ENCODE measurements at places on chromosomes 3 and 15.

DNA sequence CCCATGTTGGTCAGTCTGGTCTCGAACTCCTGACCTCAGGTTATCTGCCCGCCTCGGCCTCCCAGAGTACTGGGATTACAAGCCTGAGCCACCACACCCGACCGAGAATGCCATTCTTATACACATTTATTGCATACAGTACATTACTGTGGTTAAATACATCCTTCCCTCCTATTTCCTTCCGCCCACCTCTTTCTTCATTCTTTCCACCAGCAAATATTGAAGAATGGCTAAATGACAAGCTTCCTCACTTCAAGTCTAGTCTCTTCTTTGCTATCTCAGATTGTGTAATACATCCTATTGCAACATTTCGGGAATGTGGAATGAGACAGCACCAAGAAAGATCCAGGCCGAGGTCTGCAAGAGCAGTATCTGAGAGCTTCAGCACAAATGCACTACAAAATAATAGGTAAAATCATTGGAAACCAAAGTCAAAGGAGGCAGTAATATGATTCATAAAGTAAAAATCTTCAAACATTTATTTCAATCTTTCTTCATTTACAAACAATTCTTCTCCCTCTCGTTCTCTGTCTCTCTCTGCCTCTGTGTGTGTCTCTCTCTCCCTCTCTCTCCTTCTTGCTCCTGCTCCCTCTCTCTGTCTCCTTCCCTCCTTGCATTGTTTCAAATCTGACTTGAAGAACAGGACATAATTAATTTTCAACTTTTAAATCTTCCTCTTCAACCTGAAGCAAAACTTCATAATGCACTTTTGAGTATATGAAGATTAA is 94.7 kb upstream of the TGFBR2 start:
- no peak for DNase-seq

DNA sequence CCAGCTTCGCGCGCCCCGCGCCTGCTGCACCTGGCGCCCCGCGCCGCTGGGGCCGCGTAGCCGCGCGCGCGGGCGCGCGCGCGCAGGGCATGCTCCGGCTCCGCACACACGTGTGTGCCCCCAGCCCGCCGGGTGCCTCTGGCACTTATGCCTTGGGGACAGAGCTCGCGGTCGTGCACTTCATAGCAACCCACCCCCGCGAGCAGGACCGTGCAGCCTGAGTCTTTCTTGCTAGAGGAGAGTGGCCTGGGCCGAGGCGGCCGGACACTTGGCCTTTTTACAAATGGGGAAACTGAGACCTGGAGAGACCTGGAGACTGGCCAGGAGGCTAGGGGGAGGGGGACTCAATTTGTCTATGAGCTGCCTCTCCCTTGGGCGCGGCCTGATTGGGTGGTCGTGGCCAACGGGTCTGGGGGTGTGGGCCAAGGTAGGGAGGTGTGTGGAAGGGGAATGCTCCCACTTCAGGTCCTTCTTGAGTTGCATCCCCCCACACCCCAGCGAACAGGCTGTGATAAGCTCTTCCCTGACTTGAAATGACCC is 562 bp downstream of the NBEAL2 start:
- no peak for DNase-seq

GRCh38 chr3:150104564-150104963 is 133.9 kb upstream of the PFN2 start:
- DNase-seq, result no peak

- DNase-seq, result no peak
Observed at GRCh38 chr3:103210583-103210982, 775.8 kb downstream of the ZPLD1 start.

GRCh38 chr3:6362406-6362805 is 498.5 kb upstream of the GRM7 start:
- no peak for DNase-seq

DNA sequence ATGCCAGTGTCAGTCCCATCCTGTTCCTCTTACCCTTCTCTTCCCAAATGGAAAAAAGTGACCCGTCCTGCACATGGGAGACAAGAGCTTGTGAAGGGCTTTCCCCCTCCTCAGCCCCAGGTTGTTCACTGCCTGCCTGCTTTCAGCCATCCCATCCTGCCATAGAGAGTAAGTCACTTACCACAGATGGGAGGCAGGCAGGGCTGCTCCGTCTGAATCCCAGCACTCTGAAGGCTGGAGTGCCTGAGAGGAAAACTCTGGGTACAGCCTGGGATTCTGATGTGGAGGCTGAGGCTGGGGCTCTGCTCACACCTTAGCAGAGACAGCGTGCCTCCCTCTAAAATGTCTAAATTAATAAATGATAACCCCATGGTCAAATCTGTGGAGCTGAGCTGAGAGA is 14.8 kb downstream of the CPNE4 start:
- no peak for DNase-seq

DNA sequence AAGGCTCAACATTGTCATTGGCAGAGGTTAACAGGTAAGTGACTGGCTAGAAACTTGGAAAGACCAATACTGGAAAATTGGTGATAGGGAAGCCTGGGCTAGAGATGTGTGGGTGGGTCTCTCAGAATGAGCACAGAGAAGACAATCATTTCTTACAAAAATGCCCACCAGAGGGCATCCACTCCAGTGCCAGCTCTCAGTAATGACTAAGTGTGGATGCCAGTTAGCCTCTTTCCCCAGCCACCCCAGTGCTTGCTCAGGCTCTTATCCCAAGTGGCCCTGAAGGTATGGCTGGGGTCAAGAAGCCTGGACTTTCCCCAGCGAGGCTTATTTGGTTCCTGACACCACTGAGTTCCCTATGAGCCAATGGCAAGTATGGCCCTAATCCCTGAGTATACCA is 115.9 kb upstream of the ST8SIA2 start:
- DNase-seq, result no peak

DNA sequence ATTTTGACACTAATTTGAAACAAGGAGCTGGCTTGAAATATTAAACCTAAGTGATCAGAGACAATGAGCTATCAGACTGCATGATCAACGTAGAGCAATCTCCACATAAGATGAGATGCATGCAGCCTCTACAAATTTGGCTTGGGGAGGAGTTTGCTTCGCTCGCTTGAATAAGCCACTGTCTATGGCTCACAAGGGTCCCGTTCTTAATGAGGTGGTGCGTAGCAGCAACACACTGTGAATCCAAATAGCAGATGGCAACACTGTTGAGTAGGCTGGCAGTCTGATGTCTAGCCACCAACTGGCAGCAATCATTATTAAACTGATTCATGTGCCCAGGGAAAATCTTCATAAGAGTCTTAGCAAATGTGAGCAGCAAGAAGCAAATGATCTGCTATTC is 125.4 kb upstream of the CCDC54 start:
- no peak for DNase-seq

- no peak for DNase-seq
Observed at GRCh38 chr3:172666181-172666872, 44.5 kb downstream of the NCEH1 start.

DNA sequence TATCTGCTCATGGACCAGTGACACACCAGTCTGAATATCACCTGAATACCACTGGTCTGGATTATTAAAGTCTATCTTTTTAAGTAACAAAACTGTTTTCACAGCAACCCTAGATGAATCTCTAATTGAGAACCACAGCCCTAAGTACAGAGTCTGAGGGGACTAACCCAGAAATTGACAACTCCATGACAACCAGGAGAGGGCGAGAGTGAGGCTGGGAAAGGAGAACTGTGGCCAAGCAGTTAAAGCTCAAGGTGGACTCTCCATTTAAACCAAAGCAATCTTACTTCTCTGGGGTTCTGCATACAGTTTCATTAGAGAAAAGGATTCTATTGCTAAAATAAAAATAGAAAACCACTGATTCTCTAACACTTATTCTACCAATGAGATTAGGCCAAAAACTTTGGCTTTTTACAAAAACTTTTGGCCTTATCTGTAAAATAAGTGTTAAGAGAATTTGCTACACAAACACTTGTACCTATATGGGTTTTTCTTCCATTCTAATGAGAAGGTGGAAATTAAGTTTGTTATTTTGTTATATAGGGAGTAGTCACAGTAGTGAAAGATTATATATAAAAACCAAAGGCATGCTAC is 11.4 kb downstream of the NEK10 start:
- DNase-seq, result peak; percentile 11

DNA sequence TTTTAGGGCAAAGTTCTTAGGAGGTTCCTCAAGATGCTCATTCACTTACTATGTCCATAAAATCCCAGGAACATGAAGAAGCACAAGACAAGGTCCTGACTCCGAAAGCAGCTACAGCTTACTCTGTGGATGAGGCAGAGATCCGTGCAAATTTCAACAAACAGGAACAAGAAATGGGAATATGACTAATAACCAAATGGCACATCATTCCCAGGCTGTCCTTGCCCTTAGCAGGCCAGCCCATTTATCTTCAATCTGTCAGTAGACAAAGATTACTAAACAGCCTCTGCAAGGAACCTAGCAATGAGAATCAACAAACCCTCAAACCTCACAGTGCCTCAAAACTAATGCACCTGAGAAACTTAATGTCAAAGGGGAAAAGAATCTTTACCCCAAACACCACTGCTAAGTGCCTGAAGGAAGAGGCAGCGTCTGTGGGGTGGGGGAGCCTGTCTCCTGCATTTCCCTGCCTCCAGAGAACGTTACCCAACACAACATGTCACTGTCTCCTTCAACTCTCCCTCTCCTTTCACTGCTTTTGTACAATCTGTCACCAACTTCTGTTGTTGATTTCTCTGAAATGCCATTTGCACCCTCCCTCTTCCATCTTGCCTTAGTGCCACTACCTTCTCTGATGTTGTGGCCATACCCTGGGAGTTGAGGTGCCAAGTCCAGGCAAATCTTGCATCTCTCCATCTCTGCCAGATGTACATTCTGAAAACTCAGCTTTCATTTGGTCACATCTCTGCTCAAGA is 4.8 kb downstream of the TNFAIP8L3 start:
- no peak for DNase-seq

- no peak for DNase-seq
Observed at GRCh38 chr3:194129581-194130133, 6.3 kb upstream of the HES1 start.

GRCh38 chr3:126683069-126683468 is 21.0 kb upstream of the CHCHD6 start:
- no peak for DNase-seq

- no peak for DNase-seq
Observed at GRCh38 chr3:62332017-62332416, 41.3 kb downstream of the FEZF2 start.

DNA sequence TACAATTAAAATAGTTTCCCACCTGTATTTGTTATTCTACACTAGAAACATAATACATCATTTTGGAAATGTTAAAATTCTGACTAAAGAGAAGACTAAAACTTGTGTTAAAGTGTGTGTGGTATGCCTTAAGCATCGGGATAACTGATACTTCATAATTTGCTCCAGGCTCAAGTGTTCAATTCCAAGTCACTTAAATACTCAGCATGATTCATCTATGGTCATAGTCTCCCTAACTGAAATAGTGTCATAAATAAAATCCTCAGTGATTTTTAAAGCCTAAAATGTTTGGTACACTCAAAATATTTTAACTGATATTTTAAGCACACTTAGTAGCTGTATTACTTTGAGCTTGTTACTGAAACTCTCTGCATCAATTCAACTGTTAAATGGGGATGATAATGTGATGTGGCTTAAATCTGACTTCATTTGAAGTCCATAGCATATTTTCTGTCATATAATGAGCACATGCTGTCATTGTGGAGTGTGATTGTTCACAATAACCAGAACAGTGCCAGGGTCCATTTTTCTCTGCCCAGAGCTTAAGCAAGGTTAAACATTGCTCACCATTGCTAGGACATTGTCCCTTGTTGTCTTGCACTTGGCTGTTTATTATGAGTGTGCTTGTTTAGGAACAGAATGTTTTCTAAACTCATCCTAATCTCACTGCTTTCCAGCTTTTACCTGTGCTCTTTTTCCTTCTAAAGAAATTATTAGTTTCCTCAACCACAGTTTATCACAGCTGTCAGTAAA is 122.2 kb downstream of the KLHL25 start:
- no peak for DNase-seq

DNA sequence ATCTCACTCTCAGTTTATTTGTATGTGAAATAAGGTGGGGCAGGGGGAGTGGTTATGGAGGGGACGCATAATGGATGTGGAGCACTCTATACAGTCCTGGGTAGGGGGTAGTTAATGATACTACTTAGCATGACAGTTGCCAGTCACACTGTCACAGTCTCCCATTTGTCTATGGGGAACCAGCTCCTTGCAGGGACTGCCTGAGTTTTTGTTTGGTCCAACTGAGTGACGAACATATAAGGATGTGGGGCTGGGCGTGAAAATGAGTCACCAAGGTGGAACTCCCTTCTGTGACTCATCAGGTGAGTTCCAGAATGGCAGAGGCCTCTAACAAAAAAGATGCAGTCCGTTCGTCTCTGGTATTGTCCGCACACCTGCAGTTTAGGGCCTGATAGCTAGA is 235.3 kb upstream of the ST8SIA2 start:
- DNase-seq, result no peak

DNA sequence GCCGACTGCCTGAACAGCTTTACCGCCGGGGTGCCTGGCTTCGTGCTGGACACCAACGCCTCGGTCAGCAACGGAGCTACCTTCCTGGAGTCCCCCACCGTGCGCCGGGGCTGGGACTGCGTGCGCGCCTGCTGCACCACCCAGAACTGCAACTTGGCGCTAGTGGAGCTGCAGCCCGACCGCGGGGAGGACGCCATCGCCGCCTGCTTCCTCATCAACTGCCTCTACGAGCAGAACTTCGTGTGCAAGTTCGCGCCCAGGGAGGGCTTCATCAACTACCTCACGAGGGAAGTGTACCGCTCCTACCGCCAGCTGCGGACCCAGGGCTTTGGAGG is 815 bp downstream of the SPINT1 start:
- DNase-seq, result no peak

DNA sequence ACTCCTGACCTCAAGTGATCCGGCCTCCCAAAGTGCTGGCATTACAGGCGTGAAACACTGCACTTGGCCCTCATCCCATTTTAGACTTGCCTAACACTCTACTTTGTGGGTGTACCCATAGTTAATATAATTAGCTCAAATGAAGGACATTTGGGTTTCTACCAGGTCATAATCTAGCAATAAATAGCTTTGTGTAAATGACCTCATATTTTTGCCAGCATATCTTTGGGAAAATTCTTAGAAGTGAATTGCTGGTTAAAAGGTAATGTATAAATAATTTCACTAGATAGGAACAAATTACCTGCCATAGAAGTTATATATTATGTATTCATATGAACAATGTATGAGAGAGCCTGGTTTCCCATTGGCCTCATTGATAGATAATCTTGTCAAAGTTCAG is 206.0 kb downstream of the DIPK2A start:
- DNase-seq, result no peak

- no peak for DNase-seq
Observed at GRCh38 chr3:113117511-113118234, 93.7 kb upstream of the BOC start.

DNA sequence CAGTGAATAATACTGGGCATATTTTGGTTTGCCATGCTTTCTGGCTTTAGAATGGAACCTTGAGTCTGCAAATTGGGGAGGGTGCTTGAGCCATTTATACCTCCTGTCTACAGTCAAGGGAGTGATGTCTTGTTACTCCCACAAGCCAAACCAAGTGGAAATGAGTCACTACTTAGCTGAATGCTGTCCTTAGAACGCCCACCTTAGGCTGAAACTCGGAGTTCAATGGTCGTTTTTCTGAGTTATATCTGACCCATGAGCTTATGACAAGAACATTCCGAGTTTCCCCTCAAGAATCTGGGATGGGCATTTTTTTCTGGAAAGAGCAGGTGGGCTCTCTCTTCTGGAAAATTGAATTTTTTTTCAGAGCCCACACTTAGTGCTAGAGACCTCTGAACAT is 17.4 kb upstream of the CLDN18 start:
- DNase-seq, result no peak

GRCh38 chr15:63560741-63561448 is 36.3 kb upstream of the FBXL22 start:
- DNase-seq, result peak; percentile 46

Data from GM06990 (cell line).